ENCODE measurements at places on chromosomes 13 and 19.

GRCh38 chr13:73274147-73274546 lies 215.3 kb downstream of the KLF5 start:
- DNase-seq: no peak

GRCh38 chr13:106349080-106349931 lies 186.2 kb downstream of the EFNB2 start:
- DNase-seq: peak; percentile 68

GRCh38 chr19:50837300-50837699 lies 3.9 kb upstream of the KLK15 start:
- DNase-seq: no peak

GRCh38 chr13:109468123-109468522 lies 318.3 kb downstream of the IRS2 start:
- DNase-seq: no peak

- DNase-seq: no peak
Observed at GRCh38 chr13:75309981-75310580, 171.9 kb downstream of the TBC1D4 start.

- DNase-seq: no peak
Observed at GRCh38 chr13:77930430-77930829, 11.8 kb upstream of the EDNRB start.

DNA sequence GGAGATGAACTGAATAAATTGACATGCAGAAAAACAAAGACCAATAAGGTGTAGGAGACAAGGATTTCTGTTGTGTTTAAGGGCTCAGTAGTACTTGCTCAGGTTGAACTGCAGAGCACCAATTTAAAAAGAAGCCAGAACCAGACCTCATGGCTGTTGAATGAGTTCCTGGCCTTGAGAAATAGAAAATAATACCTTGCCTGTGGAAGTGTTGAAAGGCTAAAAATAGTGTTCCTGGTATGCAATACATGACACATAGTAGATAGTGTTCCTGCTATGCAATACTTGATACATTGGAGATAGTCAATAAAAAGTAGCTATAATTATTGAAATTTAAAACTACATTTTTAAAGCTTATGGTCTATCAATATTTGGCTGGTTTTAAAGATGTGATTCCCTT lies 595.8 kb downstream of the PCDH9 start:
- no peak for DNase-seq

GRCh38 chr13:87538366-87539052 lies 132.7 kb upstream of the SLITRK5 start:
- no peak for DNase-seq
